Type B pancreatic cell (in vitro differentiated cells): ENCODE measurements at places on chromosomes 11 and 22. TPM values are rescaled to one million over a fixed set of nuclear protein-coding genes. Genes with fewer than 3 reads are reported as not detected.

The GAL gene
- total RNA-seq = 3.4 and 6.2 TPM in 2 replicates

GRCh38 chr22:41565403-41566054, 4.7 kb downstream of the CSDC2 start:
- H3K4me3 ChIP-seq = no peak overlapping the region
- peaks cover 28% of the 10 kb centered on the region for H3K4me1 ChIP-seq
- no peak overlapping the region for H3K27ac ChIP-seq
- peaks cover 5% of the 10 kb centered on the region for H3K27me3 ChIP-seq

The SAMM50 gene
- 50.0 and 57.5 TPM in 2 replicates for total RNA-seq

GRCh38 chr11:78533399-78533798, 41.3 kb downstream of the NARS2 start:
- H3K4me3 ChIP-seq = no peak overlapping the region
- no peaks in the 10 kb centered on the region for H3K27me3 ChIP-seq
- H3K27ac ChIP-seq = no peak overlapping the region
- no peaks in the 10 kb centered on the region for H3K4me1 ChIP-seq
- H3K36me3 ChIP-seq = peaks cover 29% of the 10 kb centered on the region

The POTEH gene
- total RNA-seq = not detected in 2 replicates

GRCh38 chr11:74208507-74208906, 37.4 kb downstream of the PPME1 start:
- DNase-seq = no peak
- H3K36me3 ChIP-seq = peaks cover 37% of the 10 kb centered on the region
- no peak overlapping the region for H3K27ac ChIP-seq

GRCh38 chr11:93525601-93526345, 17.4 kb downstream of the SMCO4 start:
- DNase-seq = no peak
- peaks cover 41% of the 10 kb centered on the region for H3K4me1 ChIP-seq
- no peaks in the 10 kb centered on the region for H3K27me3 ChIP-seq
- H3K4me3 ChIP-seq = no peak overlapping the region

GRCh38 chr22:40178417-40179409, 988 bp downstream of the TNRC6B start:
- peak overlapping the region; percentile 95 for H3K27ac ChIP-seq
- H3K4me3 ChIP-seq = peak overlapping the region; percentile 97
- H3K27me3 ChIP-seq = no peaks in the 10 kb centered on the region
- H3K4me1 ChIP-seq = peaks cover 55% of the 10 kb centered on the region
- DNase-seq = no peak

DNA sequence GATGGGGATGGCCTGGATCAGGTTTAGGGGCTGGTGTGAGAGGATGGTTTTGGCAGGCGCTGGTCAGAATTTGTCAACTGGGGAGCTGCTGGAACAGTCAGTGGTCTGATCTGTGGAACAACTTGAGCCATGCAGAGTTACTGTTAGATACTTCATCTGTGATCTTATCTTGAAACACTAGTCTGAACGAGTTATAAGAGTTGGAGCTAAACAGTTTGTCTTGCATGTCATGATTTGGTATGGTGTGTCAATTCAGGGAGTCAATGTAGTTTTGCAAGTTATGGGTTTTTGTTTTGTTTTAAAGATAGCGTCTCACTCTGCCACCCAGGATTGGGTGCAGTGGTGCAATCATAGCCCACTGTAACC, 54.1 kb downstream of the ST3GAL4 start:
- peak overlapping the region; percentile 24 for H3K27ac ChIP-seq
- H3K27me3 ChIP-seq = no peaks in the 10 kb centered on the region
- H3K4me3 ChIP-seq = peak overlapping the region; percentile 16
- DNase-seq = no peak
- H3K36me3 ChIP-seq = peaks cover 13% of the 10 kb centered on the region
- H3K4me1 ChIP-seq = peaks cover 25% of the 10 kb centered on the region

- no peak overlapping the region for H3K4me3 ChIP-seq
- H3K27me3 ChIP-seq = peaks cover 38% of the 10 kb centered on the region
- H3K27ac ChIP-seq = no peak overlapping the region
- H3K36me3 ChIP-seq = no peaks in the 10 kb centered on the region
Measured at GRCh38 chr22:32469799-32470212, 4.8 kb upstream of the FBXO7 start.

The GUCY1A2 gene
- 12.2 and 13.2 TPM in 2 replicates for total RNA-seq

The OR52A1 gene
- not detected in 2 replicates for total RNA-seq

GRCh38 chr11:102809971-102810370, 12.0 kb upstream of the MMP1 start:
- H3K4me1 ChIP-seq = no peaks in the 10 kb centered on the region
- H3K36me3 ChIP-seq = no peaks in the 10 kb centered on the region
- H3K4me3 ChIP-seq = no peak overlapping the region
- H3K27ac ChIP-seq = no peak overlapping the region
- H3K27me3 ChIP-seq = no peaks in the 10 kb centered on the region

DNA sequence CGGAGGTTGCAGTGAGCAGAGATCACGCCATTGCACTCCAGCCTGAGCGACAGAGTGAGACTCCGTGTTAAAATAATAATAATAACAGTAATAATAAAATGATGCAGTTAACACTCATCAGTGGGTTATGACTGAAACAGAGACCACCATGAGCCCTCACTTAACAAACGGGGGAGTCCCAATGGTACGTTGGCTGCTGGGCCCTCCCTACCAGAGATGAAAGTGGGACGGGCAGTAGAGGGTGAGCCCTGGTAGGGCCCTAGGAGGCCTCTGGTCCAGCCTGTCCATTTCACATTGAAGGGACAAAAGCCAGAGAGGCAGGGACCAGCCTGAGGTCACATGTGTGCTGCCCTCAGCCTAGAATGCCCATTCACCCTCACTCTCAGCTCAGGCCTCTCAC, 13.7 kb upstream of the KIAA0930 start:
- no peak overlapping the region for H3K4me3 ChIP-seq
- no peaks in the 10 kb centered on the region for H3K36me3 ChIP-seq

The LTO1 gene
- 21.5 and 24.6 TPM in 2 replicates for total RNA-seq

- H3K27me3 ChIP-seq = peaks cover 28% of the 10 kb centered on the region
- H3K4me3 ChIP-seq = no peak overlapping the region
- H3K4me1 ChIP-seq = peaks cover 45% of the 10 kb centered on the region
- DNase-seq = no peak
Measured at GRCh38 chr22:42434748-42435425, 2.7 kb upstream of the NFAM1 start.

GRCh38 chr11:21582791-21583190, 610.1 kb upstream of the ANO5 start:
- no peak for DNase-seq
- no peak overlapping the region for H3K4me3 ChIP-seq
- H3K36me3 ChIP-seq = no peaks in the 10 kb centered on the region

GRCh38 chr22:26674211-26675190, 17.1 kb downstream of the MIAT start:
- peaks cover 6% of the 10 kb centered on the region for H3K36me3 ChIP-seq
- peak overlapping the region; percentile 99 for H3K27ac ChIP-seq
- peaks cover 28% of the 10 kb centered on the region for H3K4me1 ChIP-seq
- peak overlapping the region; percentile 97 for H3K4me3 ChIP-seq
- DNase-seq = no peak

GRCh38 chr22:20015971-20016733, 471 bp downstream of the ARVCF start:
- no peak overlapping the region for H3K27ac ChIP-seq
- peaks cover 48% of the 10 kb centered on the region for H3K27me3 ChIP-seq
- no peak overlapping the region for H3K4me3 ChIP-seq
- H3K36me3 ChIP-seq = no peaks in the 10 kb centered on the region
- DNase-seq = no peak

DNA sequence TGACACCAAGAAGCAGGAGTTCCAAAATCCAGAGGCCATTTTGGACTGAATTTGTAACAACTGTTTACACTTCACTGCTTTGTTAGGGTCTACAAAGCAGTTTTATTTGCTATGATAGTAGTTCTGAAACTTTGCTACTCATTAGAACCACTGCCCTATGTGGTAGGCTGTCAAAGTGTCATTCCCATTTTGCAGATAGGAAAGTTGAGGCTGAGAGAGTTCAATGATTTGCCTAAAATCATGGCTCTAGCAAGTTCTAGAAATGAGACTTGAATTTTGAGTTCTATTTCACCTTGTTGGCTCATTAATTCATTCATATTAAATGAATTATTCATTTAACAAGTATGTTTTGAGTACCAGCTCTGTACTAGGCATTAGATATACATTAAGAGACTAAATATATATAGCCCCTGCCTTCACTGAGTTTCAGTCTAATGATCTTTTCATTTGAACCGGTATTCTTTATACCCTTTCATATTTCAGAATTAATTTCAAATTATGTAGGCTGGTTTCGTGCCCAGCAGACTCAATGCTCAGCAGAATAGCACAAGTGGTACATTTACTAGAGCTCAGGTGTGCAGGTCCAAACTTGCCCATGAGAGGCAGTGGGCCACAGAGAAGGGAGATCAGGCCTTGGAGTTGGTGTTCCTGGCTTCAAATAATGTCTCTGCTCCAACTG, 93.5 kb downstream of the ME3 start:
- no peak overlapping the region for H3K4me3 ChIP-seq
- peaks cover 24% of the 10 kb centered on the region for H3K4me1 ChIP-seq
- no peaks in the 10 kb centered on the region for H3K36me3 ChIP-seq
- no peak overlapping the region for H3K27ac ChIP-seq

GRCh38 chr11:61090982-61091372, 11.3 kb upstream of the CD5 start:
- H3K4me1 ChIP-seq = no peaks in the 10 kb centered on the region
- no peaks in the 10 kb centered on the region for H3K27me3 ChIP-seq
- no peak overlapping the region for H3K27ac ChIP-seq
- DNase-seq = no peak

The YAP1 gene
- total RNA-seq = 183 and 199 TPM in 2 replicates

DNA sequence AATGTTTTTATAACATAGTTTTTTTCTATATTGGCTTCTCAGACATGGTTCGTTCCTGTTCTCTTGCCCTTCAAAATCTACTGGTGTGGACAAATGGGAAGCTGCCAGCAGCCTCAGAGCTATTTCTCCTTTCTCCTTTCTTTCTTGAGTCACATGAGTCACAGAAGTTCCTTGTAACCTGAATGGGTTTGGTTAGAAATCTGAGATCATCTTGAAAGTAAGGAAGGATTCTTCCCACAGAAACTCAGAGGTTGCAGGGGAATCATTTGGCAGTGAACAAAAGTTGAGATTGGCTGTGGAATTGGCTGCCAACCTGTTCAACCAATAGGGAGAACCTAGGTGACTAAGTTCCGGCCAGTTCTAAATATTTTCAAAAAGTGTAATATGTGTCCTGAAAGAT, 12.5 kb downstream of the PLET1 start:
- H3K27ac ChIP-seq = no peak overlapping the region
- H3K27me3 ChIP-seq = peaks cover 5% of the 10 kb centered on the region
- H3K4me1 ChIP-seq = no peaks in the 10 kb centered on the region
- DNase-seq = no peak

GRCh38 chr11:2472428-2473186, 27.8 kb downstream of the KCNQ1 start:
- H3K4me3 ChIP-seq = no peak overlapping the region
- peak; percentile 55 for DNase-seq
- H3K27me3 ChIP-seq = peaks cover 56% of the 10 kb centered on the region
- H3K36me3 ChIP-seq = no peaks in the 10 kb centered on the region
- no peaks in the 10 kb centered on the region for H3K4me1 ChIP-seq

DNA sequence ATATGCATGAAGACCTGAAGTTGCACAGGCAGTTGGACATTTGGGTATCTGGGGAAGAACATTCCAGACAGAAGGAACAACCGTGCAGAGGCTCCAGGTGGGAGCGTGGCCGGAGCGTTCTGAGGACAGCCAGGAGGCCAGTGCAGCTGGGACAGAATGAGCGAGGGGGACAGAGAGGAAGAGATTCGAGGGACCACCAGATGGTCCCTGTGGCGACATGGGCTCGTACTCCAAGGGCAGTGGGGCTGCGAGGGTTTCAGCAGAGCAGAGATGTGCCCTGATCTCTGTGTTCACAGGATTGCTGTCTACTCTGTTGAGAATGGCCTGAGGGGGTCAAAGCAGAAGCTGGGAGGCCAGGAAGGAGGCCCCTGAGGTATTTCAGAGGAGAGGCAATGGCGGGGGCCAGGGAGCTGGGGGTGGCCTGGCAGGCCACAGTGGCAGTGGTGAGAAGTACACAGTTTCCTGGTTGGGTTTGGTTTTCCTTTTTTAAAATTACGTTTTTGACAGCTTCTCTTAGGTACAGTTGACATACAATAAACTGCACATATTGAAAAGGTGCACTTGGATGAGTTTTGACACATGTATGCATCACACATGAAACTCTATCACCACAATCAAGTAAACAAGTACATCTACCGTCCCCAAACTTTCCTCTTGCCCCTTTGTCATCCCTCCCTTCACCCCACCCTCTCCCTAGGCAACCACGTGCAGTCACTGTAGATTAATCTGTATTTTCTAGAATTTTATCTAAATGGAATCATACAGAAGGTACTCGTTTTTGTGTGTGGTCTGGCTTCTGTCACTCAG, 24.8 kb upstream of the SOX10 start:
- H3K4me1 ChIP-seq = peaks cover 11% of the 10 kb centered on the region
- no peaks in the 10 kb centered on the region for H3K36me3 ChIP-seq
- no peak overlapping the region for H3K4me3 ChIP-seq

- peaks cover 6% of the 10 kb centered on the region for H3K27me3 ChIP-seq
- no peak overlapping the region for H3K4me3 ChIP-seq
- no peak overlapping the region for H3K27ac ChIP-seq
- no peaks in the 10 kb centered on the region for H3K4me1 ChIP-seq
- no peak for DNase-seq
Measured at GRCh38 chr11:70252844-70253243, 17.6 kb upstream of the PPFIA1 start.

DNA sequence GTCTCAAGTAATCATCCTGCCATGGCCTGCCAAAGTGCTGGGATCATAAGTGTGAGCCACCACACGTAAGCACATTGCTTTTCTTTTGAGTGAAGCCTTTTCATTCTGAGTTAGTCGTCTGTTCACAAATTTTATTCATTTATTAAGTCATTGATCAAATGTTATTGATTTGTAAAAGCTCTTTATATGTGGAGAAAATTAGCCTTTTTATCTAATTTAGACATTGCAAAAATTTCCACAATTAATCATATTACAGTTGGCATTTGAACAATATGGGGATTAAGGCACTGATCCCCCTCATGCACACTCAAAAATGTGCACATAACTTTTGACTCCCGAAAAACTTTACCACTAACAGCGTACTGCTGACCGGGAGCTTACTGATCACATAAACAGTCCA, 7.5 kb upstream of the EMID1 start:
- no peak overlapping the region for H3K4me3 ChIP-seq
- peaks cover 20% of the 10 kb centered on the region for H3K4me1 ChIP-seq
- no peak for DNase-seq
- H3K27me3 ChIP-seq = peaks cover 7% of the 10 kb centered on the region
- H3K36me3 ChIP-seq = no peaks in the 10 kb centered on the region
- no peak overlapping the region for H3K27ac ChIP-seq

DNA sequence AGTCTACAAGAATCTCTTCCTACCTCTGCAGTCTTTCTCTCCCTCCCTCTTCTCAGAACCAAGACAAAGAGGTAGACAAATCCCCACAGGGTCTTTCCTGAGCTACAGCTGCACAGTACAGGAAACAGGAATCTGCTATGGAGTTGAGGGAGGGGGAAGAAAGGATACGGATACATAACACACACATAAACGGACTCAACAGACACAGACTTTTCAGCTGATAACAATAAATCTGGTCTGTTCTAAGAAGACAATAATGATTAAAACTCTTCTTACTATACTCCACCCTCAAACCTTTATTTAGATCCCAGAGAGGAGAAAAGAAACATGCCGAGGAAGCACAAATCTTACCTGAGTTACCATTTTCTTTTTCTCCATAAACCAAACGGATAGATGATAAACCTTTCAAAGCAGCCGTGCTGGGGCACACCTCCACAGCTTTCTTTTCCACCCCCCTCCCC, 122.2 kb downstream of the APOL5 start:
- H3K36me3 ChIP-seq = no peaks in the 10 kb centered on the region
- peak overlapping the region; percentile 93 for H3K27ac ChIP-seq
- H3K4me1 ChIP-seq = peaks cover 68% of the 10 kb centered on the region
- H3K4me3 ChIP-seq = peak overlapping the region; percentile 96

The EPS8L2 gene
- 218 and 497 TPM in 2 replicates for total RNA-seq

- no peaks in the 10 kb centered on the region for H3K27me3 ChIP-seq
- H3K36me3 ChIP-seq = peaks cover 18% of the 10 kb centered on the region
- H3K27ac ChIP-seq = no peak overlapping the region
- H3K4me3 ChIP-seq = no peak overlapping the region
- no peaks in the 10 kb centered on the region for H3K4me1 ChIP-seq
Measured at GRCh38 chr11:94449029-94449428, 44.6 kb downstream of the MRE11 start.
